ENCODE measurements at places on chromosomes 11 and 22.

GRCh38 chr11:72781313-72782080 is 12.3 kb downstream of the STARD10 start:
- DNase-seq, result no peak

- no peak for DNase-seq
These were observed 14.7 kb upstream of the TREH start for GRCh38 chr11:118694185-118694584.

- no peak for DNase-seq
These were observed 61.6 kb downstream of the SIK2 start for GRCh38 chr11:111663820-111664219.

- DNase-seq, result no peak
These were observed 7.6 kb upstream of the C11orf96 start for GRCh38 chr11:43934601-43935423.

DNA sequence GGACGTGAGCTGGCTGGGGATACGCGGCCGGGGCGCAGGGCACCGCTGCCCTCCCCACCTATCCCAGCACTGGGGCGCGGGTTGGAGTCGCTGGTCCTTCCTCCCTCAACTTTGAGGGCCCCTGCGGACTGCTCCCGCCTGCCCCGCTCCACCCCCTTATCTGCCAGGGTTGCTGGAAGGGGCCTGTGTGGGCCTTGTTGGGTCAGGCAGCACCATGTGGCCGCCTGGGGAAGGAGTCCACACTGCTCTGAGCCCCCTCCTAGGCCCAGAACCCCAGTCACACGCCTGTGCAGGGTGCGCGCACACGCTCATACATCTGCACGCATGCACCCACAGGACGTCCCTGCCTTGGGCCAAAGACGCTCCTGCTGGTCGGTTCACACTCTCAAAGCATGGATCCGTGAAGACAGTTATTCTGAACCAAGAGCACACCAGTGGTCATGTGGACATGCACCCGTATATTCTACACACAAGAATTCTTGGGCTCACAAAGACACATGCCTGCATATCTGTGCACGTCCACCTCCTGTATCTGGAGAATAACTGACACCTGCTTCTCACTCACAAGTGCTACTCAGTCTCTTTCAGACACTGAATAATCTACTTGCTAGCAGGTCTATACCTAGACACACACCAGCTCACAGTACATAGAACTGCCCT is 710 bp downstream of the TUB start:
- no peak for DNase-seq

DNA sequence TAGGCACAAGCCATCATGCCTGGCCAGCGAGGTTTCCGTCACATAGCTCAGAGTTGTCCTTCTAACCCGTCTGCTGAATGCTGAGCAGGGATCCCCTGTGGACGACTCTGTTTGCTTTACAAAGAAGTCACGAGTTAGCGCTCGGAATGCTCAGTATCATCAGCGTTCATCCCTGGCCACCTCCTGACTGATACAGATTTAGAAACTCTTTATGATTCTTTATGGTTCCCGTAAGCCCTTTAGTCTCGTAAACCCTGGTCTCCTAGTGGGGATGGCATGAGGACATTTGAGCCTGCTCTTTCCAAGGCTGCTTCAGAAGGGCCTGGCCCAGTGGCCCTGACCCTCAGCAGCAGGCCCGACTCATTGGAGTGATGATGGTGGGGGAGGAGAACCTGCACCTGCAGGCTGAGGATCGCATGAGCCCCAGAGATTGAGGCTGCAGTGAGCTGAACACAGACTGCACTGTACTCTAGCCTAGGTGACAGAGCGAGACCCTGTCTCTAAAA is 9.6 kb downstream of the PEX26 start:
- no peak for DNase-seq

DNA sequence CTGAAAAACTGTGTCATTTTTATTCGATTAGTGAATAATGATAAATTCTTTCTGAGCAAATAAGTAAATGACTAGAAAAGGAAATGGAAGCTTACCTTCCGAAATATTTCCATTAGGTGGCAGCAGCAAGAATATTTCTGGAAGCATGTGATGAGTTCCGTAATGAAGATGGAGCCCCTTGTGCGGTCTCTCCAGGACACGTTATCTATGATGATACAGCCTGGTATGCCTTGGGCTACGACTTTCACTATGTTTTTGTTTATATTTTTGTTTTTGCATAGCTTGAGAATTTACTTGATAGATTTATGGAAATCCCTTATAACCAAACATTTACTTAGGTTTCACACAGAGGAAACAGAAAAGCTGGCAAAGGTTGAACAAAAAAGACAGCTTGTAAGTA is 25.7 kb downstream of the CASP5 start:
- no peak for DNase-seq

GRCh38 chr11:1034456-1035295 is 1.8 kb downstream of the MUC6 start:
- no peak for DNase-seq

- DNase-seq, result no peak
These were observed 49.8 kb downstream of the MICAL2 start for GRCh38 chr11:12160231-12160630.
